Vein endothelial cell (primary cell): ENCODE measurements at places on chromosomes 12 and 14. TPM values are rescaled to one million over a fixed set of nuclear protein-coding genes. Genes with fewer than 3 reads are reported as not detected.

Gene KCNC2
- total RNA-seq: not detected in 2 replicates

Gene RNASE3
- not detected in 2 replicates for total RNA-seq

Gene OR4E2
- not detected in 2 replicates for total RNA-seq

Gene TRAF3
- 27.3 and 30.1 TPM in 2 replicates for total RNA-seq

Gene DLK1
- not detected in 2 replicates for total RNA-seq

Gene KRT81
- not detected in 2 replicates for total RNA-seq

Gene SLCO1B1
- not detected in 2 replicates for total RNA-seq

Gene SPX
- total RNA-seq: under 0.01 and 0.10 TPM in 2 replicates
